Natural killer cell (primary cell): ENCODE measurements at places on chromosomes 1 and 21. TPM values are rescaled to one million over a fixed set of nuclear protein-coding genes. Genes with fewer than 3 reads are reported as not detected.
A peak's percentile ranks its signal among the peaks of the same experiment; 100 is the strongest.

DNA sequence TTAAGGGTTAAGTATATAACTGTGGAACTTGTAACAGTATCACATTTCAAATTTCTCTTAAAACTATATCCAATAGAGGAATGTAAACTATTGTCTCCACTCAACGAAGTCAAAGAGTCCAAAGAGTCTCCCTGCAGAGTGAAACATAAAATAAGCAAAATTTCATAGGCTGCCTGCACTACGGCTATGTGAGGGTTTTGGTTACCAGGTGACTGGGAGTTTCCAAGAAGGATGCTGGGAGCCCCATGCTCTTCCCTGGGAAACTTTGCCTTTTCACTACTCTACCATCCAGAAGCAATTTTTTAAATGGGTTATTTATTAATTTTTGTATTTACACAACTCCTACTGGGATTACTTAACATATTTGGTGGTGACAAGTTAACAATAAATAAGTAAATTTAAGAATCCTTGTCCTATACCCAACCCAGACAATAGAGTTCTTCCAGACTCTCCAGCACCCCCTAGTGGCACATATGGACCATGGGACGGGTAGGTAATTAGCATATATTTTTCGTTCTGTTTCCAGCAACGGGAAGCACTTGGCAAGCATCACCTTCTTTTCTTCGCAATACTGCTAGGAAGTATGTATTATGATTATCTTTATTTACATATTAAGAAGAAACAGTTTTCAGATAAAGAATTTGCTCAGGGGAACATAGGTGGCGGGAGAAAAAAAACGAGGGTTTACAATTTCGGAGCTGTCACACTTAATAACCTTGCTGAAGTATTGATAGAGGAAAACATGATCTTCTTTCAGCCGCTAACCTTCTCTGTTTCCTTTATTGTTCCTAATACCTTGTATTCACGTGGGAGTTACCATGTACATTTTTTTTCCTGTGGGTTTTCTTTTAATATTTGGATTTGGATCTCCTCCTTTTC lies 3.5 kb downstream of the FMO2 start:
- peak; percentile 59 for DNase-seq

DNA sequence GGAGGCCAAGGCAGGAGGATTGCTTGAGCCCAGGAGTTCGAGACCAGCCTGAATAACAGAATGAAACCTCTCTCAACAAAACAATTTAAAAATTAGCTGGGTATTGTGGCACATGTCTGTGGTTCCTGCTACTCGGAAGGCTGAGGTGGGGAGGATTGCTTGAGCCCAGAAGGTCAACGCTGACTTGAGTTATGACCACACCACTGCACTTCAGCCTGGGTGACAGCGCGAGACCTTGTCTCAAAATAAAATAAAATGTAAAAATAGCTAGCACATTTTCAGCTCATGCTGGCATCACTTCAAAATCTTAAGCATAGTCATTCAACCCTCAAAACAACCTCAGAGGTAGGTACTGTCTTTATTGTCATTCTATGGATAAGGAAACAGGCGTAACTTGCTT lies 6.4 kb downstream of the JAK1 start:
- no peak for DNase-seq

GRCh38 chr21:23016617-23017016 lies 2018.4 kb downstream of the NCAM2 start:
- DNase-seq, result no peak

DNA sequence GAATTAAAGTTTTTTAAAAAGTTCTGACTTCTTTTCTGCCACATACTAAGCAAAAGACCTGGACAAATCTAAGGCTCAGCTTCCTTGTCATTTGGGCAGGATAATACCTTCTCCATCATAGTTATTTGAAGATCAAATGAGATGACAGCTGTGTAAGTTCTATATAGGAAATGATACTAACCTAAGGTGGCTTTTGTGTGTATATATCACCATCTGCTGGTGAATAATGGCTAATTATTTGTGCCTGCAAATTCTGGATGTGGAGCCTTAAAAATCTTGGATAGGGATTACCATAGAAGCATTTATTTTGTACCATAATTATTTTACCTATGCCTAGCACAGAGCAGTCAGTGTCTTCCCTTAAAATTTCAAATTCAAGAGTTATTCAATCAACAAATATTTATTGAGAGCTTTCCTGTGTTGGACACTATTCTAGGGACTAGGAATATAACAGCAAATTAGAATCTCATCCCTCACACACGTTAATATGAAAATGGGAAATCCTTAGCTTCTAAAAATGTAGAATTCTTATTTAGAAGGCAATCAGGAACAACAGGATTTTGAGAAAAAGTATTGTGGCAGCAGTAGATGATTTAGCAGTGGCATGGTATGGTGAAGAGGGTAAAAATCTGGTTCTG lies 89.8 kb downstream of the TMEM200B start:
- DNase-seq, result no peak

DISP3 gene
- 0.24 TPM for total RNA-seq

- no peak for DNase-seq
Observed at GRCh38 chr21:43692949-43693348, 26.0 kb upstream of the PDXK start.

GCSAML gene
- total RNA-seq, result 62.1 TPM

DNA sequence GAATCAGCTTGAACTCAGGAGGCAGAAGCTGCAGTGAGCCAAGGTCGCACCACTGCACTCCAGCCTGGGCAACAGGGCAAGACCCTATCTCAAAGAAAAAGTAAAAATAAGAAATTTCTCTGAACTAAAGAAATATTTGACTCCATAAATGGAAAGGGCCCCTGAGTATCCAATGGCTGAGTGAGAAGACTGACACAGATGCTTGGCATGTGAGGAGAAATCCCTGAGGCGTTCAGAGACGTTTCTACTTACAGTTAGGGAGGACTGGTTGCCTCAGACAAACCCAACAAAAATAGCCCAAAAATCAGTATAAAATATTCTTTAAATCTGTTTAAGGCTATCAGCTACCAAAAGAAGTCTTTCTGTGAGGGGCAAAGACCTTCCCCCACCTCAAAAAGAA lies 3.0 kb upstream of the SUMO3 start:
- no peak for DNase-seq

DNA sequence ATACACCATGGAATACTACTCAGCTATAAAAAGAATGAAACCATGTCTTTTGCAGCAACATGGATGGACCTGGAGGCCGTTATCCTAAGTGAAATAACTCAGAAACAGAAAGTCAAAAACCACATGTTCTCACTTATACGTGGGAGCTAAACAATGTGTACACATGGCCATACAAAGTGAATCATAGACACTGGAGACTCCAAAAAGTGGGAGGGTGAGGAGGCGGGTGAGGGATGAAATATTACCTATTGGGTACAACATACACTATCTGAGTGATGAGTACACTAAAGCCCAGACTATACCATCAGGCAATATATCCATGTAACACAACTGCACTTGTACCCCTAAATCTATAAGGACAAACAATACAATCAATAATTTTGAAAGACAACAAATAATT lies 39.5 kb upstream of the FAM20B start:
- DNase-seq, result no peak

GRCh38 chr1:34361781-34362357 lies 185.2 kb downstream of the C1orf94 start:
- no peak for DNase-seq

SLC5A3 gene
- 17.9 TPM for total RNA-seq

HSPA6 gene
- 6.5 TPM for total RNA-seq

DNA sequence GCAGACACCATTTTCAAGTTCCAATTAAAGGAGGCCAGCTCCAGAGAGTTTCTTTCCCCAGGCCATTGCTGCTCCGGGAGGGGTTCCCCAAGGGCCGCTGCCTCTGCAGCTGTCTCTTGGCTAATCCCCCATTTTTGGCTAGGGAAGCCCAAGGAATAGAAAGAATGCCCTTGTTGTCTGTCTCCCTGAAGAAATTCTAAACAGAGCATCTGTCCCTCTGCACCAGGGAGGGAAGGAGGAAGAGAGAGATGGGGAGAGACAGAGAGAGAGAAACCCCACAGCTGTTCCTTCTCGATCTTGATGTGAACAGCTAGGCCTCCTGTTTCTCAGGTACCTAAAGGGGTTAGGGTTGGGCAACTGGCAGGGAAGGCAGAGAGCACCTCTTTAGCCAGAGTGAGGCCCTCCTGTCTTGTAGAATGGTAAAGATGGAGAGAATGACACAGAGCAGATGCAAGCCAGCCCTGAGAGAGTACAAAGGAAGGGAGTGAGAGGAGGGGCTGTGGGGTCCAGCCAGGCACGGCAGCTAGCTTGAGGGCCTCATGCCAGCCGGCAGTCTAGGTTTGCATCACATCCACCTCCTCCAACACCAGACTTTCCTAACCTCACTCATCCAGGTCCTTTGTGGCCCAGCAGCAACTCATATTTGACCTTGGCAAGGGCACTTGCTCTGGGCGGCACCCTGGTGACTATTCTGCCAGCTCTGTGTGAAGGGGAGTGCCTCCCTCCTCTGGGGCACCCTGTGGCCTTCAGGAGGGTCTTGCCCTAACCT lies 13.1 kb downstream of the OPTC start:
- no peak for DNase-seq

- no peak for DNase-seq
Observed at GRCh38 chr1:160094291-160094625, 4.2 kb downstream of the IGSF8 start.

DNA sequence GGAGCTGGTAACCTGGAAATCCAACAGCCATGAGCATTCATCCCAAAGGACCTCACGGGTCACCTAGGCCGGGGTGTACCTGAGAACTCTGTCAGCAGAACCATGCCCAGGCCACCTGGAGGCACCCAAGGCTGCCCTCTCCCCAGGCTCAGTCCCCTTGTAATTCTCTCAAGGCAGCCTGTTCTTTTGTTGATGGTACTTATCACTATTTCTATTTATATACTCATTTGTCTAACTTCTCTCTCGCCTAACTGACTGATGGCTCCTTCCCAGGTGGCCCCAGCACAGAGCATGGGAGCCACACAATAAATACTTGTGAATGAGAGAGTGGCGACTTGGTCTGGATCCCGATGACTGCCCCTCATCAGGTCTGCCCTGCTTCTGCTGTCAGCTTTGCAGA lies 16.7 kb downstream of the CASP9 start:
- DNase-seq, result no peak
